ENCODE measurements at places on chromosomes 16 and 17.

GRCh38 chr16:75320435-75320834 is 69.0 kb upstream of the BCAR1 start:
- DNase-seq: peak; percentile 17

GRCh38 chr17:45366049-45366448 is 49.2 kb upstream of the MAP3K14 start:
- no peak for DNase-seq

DNA sequence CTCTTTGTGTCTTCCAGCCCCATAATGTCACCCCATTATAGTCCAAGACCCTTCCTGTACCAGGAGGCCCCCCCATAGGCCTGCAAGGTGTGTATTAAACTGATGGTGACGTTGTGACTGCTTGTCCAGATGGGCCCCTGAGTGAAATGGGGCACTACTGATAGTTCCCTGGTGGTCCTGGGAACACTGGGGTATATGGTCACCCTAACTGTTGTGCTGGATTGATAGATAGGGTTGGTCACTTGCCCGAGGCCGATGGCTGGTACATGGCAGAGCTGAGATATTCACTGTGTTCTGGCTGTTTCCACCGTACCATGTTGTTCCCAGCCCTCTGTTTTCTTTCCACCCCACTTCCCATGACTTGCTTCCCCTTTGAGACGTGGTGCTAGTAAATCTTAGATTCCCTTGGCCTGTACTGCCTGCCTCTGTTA is 4.3 kb downstream of the CNP start:
- no peak for DNase-seq

DNA sequence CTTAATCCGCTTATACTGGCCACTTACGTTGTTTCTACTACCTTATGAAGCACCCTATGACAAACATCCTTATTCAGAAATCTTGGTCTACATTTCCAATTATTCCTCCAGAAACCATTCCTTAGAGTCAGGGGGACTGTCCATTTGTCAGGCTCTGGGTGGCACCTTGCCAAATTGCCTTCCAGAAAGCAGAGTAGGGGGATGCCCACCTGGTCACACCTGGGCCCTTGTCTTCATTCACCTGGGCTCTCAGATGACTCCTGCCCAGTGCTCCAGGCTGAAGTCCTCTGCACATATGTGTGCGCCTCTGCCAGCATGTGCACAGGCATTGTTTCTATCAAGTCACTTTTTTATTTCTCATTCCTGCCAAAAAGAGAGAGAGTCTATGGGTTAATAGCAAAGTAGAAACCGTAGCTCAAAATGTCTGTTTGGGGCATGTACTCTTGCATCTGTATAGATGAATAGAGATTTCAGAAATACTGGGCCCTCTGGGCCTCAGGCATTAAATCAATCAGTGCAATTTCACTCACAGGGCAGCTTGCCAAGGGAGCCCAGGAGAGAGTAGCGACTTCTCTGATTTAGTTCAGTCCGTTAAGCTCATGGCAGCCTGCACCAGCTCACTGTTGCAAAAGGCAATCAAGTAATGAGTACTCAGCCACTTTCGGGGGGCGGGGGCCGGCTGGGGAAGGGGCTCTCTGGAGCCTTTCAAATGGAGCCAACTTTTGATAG is 104.7 kb downstream of the SOCS1 start:
- no peak for DNase-seq

- no peak for DNase-seq
Measured at GRCh38 chr17:56835264-56835585, 1.3 kb downstream of the DGKE start.

GRCh38 chr17:65027305-65027704 is 29.2 kb downstream of the GNA13 start:
- DNase-seq: peak; percentile 84

DNA sequence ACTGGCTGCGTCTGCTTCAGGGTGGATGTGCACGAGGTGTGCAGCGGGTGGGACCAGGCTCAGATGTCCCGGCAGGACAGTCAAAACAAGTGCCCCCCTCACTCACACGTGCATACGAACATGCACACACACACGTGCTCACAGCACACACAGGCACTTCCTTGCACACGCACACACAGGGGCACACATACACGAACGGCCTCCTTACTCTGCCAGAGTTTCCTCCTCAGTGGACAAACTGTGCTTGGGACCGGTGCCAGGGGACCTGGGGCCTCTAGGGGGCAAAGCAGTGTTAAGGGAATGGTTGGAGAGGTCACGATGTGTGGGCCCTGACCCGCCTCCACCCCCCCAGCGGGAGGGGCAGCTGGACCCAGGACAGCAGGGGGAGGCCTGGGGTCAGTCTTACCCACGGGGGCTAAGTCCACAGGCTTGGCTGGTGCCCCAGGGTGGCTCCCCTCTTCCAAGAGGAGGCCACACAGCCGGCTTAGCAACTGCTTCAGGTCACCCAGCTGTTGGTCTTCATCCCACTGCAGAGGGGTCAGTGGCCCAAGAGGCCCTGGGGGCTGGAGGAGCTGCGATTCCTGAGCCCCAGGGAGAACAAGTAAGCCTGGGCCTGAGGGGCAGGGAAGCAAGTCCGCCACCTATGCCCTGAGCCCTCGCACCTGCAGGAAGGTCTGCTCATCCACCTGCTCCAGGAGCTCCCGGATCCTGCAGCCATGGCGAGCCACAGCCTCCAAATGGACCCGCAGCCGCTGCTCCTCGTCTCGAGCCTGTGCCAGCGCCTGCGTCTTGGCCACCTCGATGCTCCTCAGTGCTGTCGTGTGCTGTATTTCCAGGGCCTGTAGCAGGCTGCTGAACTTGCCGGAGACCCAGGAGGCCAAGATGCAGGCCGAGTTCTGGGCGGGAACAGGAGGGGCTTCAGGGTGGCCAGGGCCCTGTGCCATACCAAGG is 4.9 kb downstream of the TRIM65 start:
- no peak for DNase-seq

DNA sequence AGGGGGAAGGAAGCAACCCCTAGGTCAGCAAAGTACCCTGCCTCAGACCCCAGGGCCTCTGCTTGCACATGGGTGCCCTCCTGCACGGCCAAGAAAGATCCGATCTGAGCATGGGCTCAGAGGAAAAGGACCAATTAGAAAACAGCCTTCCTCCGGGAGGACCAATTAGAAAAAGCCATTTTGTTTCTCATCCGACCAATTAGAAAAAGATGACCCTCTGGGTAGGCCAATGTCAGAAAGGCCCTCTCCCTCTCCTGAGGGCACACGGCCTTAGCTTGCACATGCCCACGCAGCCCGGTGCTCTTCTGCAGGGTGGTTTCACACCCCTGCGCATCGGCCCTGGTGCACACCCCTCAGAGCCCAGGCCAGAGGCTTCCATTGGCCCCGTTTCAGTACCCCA is 5.1 kb upstream of the CISD3 start:
- DNase-seq: no peak

DNA sequence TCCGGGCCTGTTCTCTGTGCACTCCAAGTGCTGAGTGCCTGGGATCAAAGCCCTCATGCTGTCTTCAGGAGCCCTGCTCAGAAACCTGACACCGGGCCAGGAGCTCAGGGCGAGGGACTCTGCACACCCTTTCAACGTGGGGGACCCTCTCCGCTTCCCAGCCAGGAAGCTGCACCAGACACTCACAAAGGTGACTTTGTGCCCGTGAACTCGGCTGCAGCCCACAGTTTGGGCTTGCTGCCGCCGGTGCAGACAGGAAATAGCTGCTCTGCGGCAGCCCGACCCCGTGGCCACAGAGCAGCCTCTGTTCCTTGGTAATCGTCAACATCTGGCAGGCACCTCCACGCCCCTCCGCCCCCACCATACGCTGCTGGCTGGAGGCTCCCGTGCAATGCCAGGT is 93.4 kb upstream of the METRNL start:
- DNase-seq: no peak

- no peak for DNase-seq
Measured at GRCh38 chr17:80830020-80830780, 161.4 kb upstream of the CHMP6 start.

- peak; percentile 24 for DNase-seq
Measured at GRCh38 chr17:47713980-47714700, 18.9 kb upstream of the TBX21 start.

GRCh38 chr17:3012926-3013581 is 50.4 kb downstream of the OR1D5 start:
- DNase-seq: peak; percentile 42

- DNase-seq: no peak
Measured at GRCh38 chr16:9677301-9677653, 505.0 kb downstream of the GRIN2A start.

- no peak for DNase-seq
Measured at GRCh38 chr16:1979271-1980029, 1.8 kb downstream of the NOXO1 start.

DNA sequence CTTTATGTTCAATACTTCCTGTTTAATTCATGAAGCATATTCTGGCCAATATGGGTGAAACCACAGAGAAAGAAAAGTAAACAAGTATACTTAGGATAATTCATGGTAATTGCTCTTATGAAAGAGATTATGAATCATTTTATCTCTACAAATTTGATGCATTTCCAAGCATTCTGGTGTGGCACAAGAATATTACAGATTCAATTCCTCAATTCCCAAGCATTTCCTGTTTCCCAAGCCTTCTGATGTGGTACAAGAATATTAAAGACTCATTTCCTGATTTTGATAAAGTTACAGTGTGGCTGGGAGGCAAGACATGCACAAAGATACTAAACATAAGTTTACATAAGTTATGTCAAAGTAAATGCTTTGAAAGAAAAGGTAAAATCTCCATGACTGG is 126.1 kb upstream of the NUDT7 start:
- no peak for DNase-seq

DNA sequence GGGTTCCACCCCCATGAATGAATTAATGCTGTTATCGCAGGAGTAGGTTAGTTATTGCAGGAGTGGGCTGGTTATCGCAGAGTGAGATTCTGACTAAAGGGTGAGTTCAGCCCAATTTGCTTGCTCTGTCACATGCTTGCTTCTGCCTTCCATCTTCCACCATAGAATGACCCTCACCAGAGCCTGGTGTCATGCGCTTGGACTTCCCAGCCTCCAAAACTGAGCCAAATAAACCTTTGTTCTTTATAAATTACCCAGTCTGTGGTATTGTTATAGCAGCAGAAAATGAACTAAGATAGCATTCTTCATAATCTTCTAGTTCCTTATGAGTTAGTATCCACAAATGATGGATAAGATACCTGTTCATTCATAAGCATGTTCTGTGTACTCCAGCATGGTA is 235.1 kb upstream of the TBX2 start:
- no peak for DNase-seq

DNA sequence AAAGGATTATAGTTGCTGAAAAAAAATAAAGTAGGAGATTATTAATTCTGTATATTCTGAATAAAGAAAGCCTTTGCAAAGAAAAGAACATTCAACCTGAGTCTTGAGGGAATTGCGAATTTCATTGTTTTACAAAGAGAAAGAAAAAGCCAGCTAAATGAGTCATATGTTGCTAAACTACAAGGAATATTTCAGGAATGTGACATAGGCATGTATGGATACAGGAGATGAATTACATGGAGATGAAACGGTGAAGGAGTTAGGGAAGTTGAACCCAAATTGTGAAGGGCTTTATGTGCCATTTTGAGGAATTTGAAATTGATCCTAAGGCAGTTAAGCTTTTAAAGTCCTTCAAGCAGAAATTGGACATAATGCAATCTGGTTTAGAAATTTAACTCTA is 177.3 kb upstream of the RBL2 start:
- DNase-seq: no peak

GRCh38 chr16:85256190-85256739 is 144.0 kb upstream of the CIBAR2 start:
- no peak for DNase-seq

GRCh38 chr16:56793492-56793891 is 63.6 kb downstream of the NUP93 start:
- DNase-seq: no peak

GRCh38 chr17:74431568-74432423 is at the start of gene GPRC5C:
Gene GPRC5C, plus strand, starts transcription at chr17:74432088. Its CDS starts 7,689 bp downstream, at chr17:74439777.
- no peak for DNase-seq

- DNase-seq: no peak
Measured at GRCh38 chr16:47156680-47157215, 13.0 kb upstream of the NETO2 start.

GRCh38 chr16:9092978-9093344 is 1.5 kb downstream of the HAPSTR1 start:
- peak; percentile 49 for DNase-seq

- no peak for DNase-seq
Measured at GRCh38 chr17:57226793-57227192, 29.5 kb upstream of the MSI2 start.

- DNase-seq: no peak
Measured at GRCh38 chr17:31778523-31778922, 80.5 kb downstream of the COPRS start.

DNA sequence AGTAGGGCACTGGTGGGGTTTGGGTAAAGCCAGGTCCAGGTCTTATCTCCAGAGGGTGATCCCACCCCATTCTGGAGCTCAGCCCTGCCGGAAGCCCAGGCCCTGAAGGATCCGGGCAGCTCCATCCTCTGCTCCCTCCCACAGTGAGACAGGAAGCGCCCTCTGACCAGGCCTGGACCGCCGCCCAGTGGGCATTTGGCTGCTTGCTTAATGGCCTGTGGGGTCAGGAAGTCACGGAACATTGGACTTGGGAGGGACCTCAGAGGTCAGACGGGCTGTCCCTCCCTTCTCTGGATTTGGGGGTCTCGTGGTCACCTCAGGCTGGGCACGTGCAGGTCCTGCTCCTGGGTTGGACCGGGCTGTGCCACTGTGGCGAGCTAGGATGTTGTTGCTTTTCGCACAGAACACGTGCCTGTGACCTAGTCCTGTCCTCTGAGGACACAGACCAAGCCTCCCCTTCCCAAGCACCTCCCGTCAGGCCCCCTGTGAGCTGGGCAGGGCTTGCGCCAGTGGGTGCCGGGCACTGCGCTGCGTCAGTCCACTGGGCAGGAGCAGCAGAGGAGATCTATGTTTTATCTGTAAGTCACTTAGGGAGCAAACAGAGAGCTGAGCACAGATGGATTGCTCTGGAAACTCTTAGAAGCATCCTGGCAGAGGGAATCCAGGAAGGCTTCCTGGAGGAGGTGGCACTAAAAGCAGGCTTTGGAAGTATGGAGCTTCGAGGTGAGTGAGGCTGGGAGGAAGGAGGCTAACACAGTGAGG is 49.4 kb upstream of the GSE1 start:
- no peak for DNase-seq

DNA sequence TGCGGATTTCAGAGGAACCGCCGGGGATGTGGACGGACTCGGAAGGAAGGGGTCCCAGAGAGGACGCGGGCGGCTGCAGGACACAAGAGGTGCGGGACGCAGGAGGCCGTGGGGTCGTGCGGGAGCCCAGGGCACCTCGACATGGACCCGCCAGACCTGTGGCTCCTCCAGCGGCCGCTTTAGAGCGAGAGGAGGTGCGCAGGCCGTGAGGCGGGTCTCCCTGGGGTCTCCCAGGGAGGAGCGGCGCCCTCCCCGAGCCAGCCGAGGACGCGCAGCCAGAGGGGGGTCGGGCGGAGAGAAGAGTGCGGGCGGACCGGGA is 6.8 kb upstream of the FLYWCH1 start:
- no peak for DNase-seq

GRCh38 chr17:31202968-31203367 is 94.1 kb downstream of the OMG start:
- DNase-seq: no peak

All from OCI-M1 (cell line).